Liver (tissue), 10 donors: ENCODE measurements at places on chromosomes 7 and 10. TPM values are rescaled to one million over a fixed set of nuclear protein-coding genes. Genes with fewer than 3 reads are reported as not detected.

CREB5 gene
- 0.70 TPM for total RNA-seq

CLRN3 gene
- total RNA-seq, result 0.33 TPM

TMEM209 gene
- 10.1 TPM for total RNA-seq

CYP17A1 gene
- not detected for total RNA-seq

PNLIPRP3 gene
- not detected for total RNA-seq

CPVL gene
- total RNA-seq, result 39.0 TPM

GRCh38 chr7:99614495-99614894, 2.3 kb upstream of the ZSCAN25 start:
- DNase-seq, result no peak

GRCh38 chr7:139937715-139938114, 108.7 kb downstream of the TBXAS1 start:
- DNase-seq, result no peak

- no peak for DNase-seq
These were observed 19.6 kb downstream of the DPYSL4 start for GRCh38 chr10:132206377-132206745.
